Bronchial epithelial cell (primary cell): ENCODE measurements at places on chromosomes 1 and 21.

DNA sequence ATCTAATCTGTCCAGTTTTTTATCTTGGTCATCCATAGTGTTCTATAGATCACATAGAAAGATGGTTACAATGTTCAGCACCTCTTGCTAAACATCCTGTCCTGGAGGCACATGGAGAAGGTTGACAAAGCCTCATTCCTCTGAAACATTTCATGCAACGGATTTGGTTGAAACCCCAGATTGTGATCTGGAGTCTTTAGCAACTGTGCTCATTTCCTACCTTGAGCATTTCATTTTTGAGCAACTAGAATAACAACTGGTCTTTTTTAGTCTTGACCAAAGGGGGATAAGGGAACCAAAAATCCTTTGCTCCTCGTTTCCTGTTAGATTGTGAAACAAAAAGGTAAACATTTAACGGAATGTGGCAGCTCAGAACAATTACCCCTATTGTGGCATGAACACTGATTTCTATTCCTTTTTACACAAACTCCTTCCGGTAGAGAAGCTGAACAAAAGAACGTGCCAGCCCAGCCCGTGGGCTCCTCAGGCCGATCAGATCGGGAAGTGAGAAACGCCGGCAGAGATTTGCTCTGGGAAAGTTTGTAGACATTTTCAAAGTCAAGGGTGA, 94.7 kb upstream of the ERRFI1 start:
- DNase-seq = peak; percentile 55

GRCh38 chr1:201666102-201666501, 127.2 kb downstream of the NAV1 start:
- no peak for DNase-seq

DNA sequence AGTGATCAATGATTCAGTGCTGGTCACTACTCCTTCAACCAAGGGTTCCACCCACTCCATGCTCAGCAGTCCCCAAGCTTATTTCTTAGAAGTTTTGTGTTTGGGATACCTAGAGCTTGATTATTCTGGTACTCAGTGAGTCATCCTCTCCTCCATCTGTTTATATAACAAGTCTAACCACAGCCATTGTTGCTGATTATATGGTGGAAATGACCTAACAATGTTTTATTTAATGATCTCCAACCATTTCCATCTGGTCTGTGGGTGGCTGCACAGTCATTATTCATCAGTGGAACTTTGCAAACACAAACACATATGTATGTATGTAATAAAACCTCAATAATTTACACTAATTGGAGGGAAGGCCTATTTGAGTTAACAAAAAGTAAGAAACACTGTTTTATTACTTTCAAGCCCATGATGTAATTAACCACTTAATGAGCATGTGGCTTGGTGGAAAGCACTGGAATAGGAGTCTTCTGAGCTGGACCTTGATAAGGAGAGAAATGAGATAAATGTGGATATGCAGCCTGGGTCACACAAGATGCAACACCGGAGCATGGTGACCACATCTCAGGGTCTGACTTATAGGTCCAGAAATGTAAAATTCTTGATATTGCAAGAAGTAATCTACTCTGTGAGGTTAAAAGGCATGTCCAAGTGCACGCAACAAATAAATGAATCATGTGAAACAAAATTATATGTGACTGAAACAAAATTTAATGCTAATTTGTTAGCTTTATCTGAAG, 99.0 kb upstream of the WLS start:
- DNase-seq = peak; percentile 93

DNA sequence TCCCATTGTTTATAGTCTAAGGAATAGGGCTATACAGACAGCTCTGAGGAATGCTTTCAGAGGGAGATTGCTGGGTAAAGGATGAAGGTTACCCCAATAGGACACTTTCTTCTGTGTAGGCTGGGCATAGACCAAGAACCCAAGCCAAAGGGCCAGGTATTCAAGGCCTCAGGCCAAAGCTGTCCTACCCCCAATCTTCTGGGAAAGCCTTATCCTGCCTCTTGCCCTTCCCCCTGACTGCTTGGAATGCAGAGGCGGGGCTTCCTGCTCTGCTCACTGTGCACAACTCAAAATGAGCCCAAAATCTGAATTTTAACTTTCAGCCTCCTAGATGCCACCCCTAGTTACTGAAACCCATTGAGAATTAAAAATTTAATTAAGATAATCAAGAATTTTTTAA, 2.2 kb downstream of the OR10Z1 start:
- DNase-seq = no peak

DNA sequence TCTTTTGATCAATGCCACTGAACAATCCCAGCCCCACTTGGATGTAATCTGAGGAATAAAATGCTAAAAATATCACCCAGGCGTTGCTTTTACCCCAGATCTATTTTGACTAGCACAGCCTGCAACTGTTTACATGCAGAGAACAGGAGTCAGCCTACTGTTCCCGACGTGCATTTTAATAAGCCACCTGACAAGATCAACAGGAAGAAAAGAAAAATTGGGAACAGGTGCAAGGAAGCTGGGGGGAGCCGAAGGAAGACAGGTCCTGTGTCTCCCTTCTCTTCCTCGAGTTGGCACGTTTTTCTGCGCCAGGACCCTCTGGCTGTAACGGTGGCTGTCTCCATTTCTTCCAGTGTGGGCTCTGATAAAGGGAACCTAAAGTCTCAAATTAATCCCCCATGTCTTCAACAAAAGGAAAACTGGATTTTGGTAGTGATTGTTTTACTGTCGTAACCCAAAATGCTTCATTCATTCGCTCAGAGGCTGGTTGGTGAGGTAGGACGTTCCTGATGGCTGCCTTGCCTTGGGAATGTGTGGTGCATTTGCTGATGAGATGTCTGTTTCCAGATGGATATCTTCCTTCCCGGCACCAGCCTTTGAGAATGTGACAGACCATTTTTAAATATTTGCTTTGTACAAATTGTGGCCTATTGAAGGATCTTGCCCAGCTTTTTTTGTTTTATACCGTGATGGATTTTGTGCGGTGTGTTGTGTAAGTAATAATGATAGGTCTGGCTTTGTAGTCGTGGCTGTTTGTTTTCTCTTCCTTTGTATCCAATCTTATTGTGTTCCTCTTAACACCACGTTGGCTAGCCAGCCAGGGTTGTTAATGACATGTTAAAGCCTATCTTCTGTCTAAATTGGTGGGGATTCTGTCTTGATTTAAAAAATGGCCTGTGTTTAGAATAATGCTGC, 117.5 kb downstream of the C1orf21 start:
- no peak for DNase-seq

DNA sequence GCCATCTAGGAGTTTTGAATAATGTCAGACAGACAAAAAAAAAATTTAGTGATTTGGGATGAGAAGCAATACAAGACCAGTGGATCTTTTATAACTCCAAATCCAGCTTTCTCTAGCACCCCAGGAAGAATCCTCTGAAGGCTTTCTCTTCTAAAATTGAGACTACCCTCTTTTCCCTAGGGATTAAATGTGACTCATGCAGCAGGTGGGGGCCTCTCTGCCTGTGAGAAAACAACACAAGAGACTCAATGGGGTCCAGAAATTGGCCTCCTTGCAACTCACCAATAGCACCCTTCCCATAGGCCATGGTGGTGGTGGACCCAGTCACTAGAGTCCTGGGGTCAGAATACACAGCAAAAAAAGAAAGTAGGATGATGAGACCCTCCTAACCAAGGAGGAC, 120.3 kb upstream of the ATP1A1 start:
- DNase-seq = no peak

GRCh38 chr1:175808573-175808972, 65.2 kb upstream of the TNR start:
- DNase-seq = no peak

DNA sequence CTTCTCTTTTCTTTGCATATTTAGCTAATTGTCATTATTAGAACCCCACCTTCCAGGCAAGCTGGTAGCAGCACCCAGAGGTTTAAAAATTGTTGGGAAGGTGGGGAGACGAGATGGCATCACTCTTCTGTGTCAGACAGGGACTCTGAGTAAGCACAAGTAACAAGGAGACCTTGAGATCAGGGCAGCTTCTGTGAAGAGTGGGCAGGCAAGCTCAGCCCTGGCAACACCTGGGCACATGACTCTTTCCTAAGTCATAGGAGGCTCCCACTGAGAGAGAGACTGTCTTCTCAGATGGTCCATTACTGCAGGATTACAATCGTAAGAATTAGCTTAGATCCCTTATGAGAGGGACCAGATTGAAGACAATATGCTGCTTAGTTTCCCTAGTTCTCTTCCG, 183.5 kb downstream of the BRINP2 start:
- no peak for DNase-seq
